Activated CD4-positive, alpha-beta T cell treated with anti-CD3 and anti-CD28 coated beads, Interleukin-2, amount 50 U/mL, for 1 hour (primary cell): ENCODE measurements at places on chromosomes 1 and 21.

DNA sequence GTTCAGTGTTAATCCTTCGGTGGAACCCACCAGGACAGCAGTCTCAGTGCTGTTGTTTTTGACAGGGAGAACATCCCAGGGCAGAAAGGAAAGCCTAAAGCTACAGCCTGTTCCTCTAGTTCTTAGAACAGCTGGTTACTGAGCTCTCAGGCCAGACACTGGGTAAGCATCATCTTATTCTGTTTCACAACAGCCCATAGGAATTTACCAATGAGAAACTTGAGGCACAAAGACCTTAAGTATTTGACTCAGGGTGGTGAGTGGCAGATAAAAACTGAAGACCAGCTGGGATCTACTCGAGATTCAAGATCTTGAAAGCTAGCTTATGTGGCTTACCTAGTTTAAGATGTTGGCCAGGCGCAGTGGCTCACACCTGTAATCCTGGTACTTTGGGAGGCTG, 9.4 kb upstream of the NEK2 start:
- no peak for DNase-seq

DNA sequence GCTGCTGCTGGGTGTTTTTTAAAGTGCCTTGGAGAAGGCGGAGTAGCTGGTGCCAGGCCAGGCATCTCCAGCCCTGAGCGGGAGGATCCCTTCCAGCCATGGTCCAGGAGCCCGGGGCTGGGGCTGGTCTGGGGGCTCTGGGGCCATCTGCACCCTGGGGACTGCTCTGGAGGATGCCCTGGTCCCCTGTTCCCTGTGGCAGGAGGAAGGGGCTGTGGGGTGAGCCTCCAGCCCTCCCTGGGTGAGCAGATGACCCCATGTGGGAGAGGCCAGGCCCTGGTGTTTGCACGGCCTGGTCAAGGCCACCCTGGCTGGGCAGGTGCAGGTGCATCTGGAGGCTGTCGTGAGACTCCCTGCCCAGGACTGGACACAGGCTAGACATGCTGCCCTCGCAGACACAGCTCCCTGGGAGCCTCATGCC, 56.7 kb downstream of the SLX9 start:
- DNase-seq, result no peak

DNA sequence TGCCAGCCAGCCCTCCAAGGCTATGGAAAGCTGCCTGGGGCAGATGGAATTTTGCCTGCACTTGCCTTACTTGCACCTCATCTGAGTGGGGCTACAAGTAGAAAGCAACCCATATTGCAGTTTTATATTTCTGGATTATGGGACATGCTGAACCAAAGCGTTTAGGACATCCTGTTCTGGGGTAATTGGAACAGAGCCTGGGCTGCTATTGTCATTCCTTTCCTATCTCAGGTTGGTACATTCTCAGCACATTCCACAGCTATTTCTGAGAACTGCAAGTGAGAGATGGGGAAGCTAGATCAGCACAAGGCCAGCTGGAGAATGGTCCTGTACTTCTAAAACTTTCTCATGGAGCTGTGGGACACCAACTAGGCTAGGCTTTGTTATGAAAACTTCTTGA, 713.8 kb downstream of the KCNT2 start:
- no peak for DNase-seq

DNA sequence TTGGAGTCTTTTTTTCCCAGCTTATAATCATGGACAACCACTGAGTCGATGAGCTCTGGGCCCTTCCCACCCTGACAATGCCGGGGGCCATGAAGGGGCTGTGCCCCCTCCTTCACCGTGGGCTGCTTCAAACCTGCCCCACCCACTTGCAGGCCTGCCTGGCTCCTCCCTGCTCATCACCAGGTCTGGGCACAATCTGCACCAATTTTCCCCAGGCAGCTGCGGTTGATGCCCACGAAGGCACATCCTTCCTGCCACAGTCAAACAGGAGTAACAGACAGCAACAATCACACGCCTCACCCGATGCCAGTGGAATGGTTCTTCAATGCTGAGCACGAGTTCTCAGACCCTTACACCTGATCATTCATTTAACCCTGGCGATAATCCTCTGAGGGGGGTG, 18.9 kb downstream of the PGLYRP3 start:
- DNase-seq, result peak; percentile 2

DNA sequence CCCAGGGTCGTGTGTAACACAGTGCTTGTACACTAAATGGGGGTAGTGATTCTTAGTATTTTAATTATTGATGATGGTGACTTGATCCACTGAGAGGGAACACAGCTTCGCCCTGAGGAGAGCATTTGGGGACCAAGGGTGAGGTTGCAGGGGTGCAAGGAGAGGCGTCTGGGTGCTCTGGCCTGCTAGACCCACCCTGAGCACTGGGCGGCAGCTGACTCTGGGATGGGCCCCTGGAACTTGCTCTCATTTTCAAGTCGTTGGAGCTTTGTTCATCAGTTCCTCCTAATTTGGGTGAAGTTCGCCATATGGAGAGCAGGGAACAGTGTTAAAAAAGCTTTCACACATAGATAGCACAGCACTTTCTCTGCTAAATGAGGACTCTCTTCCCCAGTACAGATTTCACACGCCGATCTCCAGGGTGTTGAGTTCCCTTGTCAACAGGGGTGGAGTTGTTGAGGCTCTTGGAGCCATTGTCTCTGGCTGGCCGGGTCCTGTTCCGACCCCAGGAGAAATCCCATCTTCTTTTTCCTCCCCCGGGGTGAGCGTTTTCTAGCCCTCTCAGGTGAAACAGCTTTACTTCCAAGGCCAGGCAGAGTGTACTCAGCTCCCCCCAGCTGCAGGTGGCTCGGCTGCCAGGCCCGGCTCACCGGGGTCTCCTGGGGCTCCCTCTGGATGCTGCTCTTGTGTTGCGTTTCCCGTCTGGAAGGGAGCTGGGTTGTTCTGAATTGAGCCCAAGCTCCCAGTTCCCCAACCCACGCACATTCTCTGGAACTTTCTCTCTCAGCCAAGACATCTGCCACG, 367.4 kb downstream of the RPS6KC1 start:
- DNase-seq, result no peak

DNA sequence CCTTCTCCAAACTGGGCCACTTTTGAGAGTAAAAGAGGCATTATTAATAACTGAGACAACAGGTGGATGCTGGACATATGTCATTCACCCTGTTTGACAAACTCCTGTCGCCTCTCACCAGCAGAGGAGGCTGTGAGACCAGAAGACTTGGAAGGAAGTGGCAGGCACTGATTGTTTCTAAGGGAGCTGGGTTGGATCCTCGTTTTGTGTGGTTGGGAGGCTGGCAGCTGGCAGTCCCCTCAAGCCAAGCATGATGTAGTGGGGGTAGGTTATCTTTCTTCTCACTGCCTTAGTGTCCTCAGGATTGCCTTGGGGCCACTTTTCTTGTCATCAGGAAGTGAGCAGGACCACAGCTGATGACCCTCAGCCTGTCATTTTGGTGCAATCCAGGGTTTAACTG, 86.5 kb upstream of the KCNJ15 start:
- peak; percentile 1 for DNase-seq

- DNase-seq, result no peak
Measured at GRCh38 chr21:41160036-41160435, 7.9 kb upstream of the BACE2 start.

- DNase-seq, result no peak
Measured at GRCh38 chr1:152039461-152039860, 2.7 kb upstream of the S100A11 start.

GRCh38 chr21:26453267-26453666, 119.8 kb downstream of the CYYR1 start:
- no peak for DNase-seq

GRCh38 chr1:204503122-204503912, 8.7 kb upstream of the PIK3C2B start:
- no peak for DNase-seq

- DNase-seq, result no peak
Measured at GRCh38 chr1:169563650-169564049, 22.6 kb downstream of the F5 start.

DNA sequence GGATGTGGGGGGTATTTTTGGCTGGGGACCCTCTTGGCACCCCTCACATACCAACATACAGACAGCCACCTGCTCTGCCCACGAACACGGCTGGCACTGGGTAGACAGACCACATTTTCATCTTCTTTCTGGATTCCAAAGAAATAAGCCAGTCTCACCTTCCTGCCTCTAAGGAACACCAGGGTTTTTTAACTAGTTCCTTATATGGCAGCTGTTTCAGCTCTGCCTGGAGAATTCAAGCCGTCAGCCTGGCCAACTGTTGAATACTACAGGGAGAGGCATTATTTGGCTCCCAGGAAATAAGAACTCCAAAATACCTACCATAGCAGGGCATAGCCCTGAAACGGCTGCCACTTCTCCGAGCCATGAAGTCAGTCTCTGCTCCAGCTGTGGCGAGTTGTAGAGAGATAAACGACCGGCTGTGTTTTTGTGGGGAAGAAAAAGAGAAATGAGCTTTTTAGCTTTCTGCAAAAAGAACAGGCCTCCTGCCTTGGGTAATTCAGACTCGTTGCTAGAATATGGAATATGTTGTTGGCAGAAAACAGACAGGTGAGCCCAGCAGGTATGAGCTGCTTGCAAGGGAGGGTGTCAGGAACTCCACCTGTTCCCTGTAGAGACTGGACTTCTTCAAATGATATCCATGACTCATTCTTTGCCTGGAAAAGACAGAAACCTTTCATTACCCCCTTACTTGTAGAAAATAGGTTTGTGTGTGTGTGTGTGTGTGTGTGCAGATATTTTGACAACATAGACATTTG, 51.8 kb downstream of the MT1HL1 start:
- no peak for DNase-seq

DNA sequence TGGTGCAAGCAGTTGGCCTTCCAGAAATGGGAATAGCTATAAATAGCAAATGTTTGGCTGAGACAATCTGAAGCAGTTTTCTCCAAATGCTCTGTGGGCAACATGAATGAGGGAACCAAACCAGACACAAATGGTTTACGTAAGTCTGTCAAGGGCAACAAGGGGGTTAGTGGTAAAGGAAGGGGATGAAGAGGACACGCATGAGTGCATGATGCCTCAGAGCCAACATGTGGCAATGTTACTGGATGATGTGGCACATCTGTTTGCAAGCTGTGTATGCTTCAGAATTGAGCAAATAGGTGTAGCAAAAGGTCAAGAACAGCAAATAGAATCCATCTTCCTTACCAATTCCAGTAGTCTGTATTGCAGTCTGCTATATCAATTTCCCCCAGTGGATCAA, 76.3 kb upstream of the LMO4 start:
- DNase-seq, result no peak

DNA sequence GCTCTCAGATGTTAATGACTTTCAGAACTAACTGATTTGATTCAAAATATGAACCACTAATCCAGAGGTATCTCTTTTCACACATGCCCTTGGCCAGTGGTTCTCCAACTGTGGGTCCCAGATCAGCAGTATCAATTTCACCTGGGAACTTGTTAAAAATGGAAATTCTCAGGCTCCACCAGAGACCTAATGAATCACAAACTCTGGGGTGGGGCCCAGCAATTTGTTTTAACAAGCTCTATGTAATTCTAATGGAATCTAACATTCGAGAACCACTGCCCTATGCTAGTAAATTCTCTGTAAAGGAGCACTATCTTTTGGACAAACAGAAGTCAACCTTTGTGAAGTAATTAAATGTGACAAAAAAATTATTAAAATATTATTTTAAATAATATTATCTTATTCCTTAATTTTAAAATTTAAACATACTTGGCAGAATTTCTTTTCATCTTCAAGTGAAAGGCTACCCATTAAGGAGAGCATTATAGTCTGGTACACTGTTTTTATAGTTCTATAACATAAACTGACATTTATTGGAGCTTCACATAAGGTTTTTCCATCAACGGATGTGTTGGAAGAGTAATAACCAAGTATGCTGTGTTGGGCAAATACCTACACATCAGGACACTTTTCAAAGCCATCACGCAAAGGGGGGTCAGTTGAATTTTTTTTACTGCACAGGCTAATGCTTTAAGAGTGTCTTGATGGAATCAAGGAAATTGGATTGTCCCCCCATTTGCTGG, 130.4 kb downstream of the LHX4 start:
- no peak for DNase-seq

GRCh38 chr1:29762635-29763034, 526.3 kb downstream of the PTPRU start:
- no peak for DNase-seq

DNA sequence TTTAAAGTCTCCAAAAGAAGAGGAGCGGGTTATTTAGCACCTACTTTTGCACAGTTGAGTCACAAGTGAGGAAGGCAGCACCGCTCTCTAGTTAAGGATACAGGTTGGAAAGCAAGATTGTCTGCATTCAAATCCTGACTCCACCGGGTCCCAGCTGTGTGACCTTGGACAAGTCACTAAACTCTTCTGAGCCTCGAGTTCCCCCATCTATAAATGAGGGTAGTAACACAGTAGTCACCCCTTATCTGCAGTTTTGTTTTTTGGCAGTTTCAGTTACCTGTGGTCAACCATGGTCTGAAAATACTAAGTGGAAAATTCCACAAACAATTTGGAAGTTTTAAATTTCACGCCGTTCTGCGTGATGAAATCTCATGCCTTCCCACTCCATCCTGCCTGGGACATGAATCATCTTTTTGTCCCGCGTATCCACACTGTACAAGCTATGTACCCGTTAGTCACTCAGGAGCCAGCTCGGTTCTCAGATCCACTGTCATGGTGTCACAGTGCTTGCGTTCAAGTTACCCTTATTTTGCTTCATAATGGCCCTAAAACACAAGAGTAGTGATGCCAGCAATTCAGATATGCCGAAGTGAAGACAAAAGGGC, 49.4 kb downstream of the CAPZB start:
- DNase-seq, result no peak

DNA sequence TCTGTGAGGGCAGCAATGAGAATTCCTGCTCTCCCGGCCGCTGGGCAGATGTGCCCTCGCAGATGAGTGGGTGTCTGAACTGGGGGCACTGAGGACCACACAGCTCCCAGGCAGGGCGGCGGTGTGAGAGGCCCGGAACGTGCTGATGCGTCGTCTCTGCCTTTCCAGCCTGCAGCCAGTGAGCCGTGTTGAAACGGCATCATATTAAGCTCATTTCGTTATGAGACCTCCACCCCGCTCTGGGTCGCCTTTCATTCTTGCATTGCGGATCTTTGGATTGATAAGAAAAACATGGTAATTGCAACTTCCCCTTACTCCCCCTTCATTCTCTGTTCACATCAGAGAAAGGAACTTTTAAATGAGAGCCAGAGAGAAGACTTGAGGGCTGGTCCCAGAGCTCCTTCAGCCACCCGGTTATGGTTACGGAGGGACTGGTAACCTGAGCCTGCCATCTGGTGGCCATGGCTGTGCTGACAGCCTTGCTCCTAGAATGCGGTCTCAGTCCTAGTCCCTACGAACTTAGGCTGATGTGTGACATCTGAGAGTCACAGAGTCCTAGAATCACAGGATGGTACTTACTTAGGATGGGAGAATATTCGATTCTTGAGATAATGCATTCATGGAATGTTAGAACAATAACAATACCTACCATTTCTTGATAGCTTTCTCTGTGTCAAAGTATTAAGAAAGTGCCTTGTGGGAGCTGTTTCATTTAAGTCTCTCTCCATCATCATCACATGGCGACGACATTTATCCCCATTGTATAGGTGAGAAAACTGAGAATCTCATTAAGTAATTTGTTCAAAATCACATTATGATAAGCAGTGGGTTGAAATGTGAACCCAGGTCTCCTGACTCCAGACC, 271.0 kb downstream of the TRABD2B start:
- DNase-seq, result peak; percentile 59

GRCh38 chr1:174157157-174157806, 2.0 kb upstream of the RABGAP1L start:
- DNase-seq, result no peak

- DNase-seq, result no peak
Measured at GRCh38 chr1:222326006-222326709, 221.7 kb downstream of the HHIPL2 start.

- DNase-seq, result no peak
Measured at GRCh38 chr1:204979891-204980649, 62.9 kb upstream of the CNTN2 start.

- DNase-seq, result no peak
Measured at GRCh38 chr21:33345751-33346238, 21.0 kb downstream of the IFNAR1 start.
